ENCODE measurements at places on chromosomes 2 and 18.
A peak's percentile ranks its signal among the peaks of the same experiment; 100 is the strongest.

- no peak for DNase-seq
Observed at GRCh38 chr2:84646514-84646913, 130.2 kb downstream of the DNAH6 start.

DNA sequence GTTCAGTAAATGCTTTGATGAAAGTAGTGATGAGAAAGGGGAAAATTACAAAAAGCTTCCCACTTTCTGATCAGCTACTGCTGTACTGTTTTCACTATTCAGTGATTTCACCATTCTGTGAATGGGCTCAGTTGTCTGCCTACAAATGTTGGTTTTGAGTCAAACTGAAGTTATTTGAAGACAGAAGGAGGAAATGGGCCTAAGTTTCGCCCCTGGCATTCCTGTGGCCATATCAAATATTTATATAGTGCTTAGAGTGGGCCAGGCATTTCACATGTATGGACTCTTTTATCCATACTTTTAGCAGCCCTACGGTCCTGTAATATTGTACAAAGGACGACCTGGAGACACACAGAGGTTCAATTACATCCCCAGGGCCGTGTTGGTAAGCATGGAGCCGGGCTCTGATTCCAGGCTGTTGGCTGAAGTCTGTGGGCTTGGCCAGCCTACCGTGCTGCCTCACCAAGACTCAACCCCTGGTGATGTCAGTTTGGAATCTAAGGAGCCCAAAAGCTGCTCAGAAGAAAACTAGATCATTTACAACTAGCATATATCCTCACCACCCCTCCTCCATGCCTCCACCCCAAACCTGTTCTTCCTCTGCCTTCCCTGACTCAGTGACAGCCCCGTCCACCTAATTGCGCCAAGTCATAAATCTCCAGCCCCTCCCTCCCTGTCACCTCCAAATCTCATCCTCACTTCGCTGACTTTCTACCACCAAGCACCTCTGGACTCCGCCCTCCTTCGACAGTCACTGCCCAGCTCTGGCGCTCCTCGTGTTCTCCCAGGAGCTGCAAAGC is 10.1 kb upstream of the GRHL1 start:
- no peak for DNase-seq

DNA sequence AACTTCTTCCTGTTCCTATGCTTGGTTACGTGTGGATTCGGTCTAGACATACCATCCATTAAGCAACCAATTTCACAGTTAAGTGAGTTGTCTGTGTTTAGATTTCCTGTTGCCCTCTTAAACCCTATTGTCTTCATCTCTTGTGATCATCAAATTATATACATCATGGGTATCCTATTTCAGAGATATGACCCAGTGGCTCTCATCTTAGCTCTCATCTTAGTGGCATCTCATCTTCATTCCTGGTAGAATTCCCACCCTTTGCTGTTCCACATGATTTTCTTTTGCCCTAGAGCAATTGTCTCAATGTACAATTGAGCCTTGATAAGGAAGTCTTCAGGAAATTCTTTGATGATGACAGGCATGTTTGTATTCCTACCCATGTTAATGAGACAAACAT is 29.4 kb upstream of the FN1 start:
- no peak for DNase-seq

DNA sequence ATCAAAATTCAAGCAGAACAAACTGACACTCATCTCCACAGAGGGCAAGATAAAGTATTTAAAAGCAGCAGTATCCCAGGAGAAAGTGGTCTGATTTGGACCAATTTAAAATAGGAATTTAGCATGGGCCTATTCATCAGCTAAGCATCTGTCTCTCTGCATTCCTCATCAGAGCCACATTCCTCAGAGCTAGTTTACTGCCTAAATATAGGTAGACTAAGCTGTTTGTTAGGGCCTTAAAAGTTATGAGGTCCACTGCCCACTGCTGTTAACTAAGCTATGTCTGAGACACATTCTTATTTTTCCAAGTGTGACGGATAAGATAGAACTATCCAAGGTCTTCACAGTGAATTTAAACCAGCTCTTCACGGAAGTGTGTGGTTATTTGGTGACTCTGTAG is 17.6 kb downstream of the NEB start:
- DNase-seq, result no peak

DNA sequence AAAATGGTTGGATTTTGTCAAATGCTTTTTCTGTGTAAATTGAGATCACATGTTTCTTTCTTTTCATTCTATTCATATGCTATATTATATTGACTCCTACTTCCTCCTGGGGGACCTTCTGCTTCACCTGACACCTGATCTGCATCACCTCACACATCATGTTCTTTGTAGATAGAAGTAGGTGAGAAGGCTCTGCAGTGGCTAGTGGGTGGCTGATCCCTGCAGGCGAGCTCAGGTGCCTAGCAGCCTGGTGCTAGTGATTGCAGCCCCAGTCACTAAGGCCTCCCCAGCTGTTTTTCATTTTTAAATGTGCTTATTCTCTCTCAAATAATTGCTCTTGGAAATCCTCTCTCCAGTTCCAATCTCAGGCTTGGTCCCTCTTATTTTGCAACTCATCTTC is 33.6 kb downstream of the MC4R start:
- no peak for DNase-seq

- DNase-seq, result no peak
Observed at GRCh38 chr2:13919981-13920382, 712.5 kb upstream of the LRATD1 start.

DNA sequence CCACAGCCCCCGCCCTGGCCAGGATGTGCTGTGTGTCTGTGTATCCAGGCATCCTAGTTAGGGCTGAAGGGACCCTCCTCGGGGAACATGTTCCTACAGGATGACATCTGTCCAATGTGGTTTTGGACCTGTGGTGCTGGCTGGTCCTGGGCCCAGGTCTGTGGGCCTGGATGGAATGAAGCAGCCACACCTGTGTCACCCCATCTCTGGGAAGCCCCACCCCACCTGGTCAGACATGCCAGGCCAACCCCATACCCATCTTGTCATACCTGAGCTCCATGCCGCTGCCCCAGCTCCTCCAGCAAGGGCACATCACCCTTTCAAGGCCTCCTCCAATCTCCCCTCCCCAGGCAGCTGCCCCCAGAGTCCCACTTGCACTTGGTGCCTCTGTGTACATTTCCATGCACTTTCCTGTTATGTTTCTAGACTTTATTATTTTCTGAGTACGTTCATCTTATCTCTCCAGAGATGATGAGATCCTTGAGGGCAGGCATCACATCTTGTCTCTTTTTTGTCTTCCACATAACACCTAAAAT is 24.1 kb upstream of the PLB1 start:
- no peak for DNase-seq

GRCh38 chr18:79515944-79516351 is 120.2 kb downstream of the NFATC1 start:
- no peak for DNase-seq

DNA sequence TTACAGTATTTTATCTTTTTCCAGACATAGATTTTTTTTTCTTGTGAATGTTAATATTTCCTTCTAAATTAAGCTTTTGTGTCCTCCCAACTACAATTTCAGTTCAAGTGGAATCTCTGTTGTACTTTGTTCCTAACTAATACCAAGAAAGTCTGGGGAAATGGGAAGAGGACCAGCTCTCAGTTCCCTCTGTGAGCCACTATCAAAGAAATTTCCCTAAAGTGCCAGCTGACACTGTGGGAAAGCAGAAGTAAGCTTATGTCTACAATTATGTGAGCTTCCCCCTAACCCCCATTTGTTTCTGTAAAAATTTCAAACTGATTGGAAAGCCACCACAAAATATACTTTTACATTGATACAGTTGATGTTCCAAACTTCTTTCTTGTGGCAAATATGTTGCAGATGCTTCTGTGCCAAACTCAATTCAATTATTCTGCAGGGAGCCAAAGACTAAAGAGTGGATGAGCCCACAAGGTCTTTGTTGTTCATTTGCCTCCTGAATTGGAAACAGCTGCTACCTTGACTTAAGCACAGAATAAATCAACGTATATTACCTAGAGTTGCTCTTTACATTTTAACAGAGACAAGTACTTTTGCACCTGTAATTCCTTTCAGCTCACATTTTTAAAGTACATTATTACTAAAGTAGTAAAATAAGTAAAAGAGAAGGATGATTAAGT is 306.6 kb downstream of the PTH2R start:
- DNase-seq, result no peak

GRCh38 chr18:24130494-24130893 is 8.4 kb upstream of the CABYR start:
- no peak for DNase-seq

- no peak for DNase-seq
Observed at GRCh38 chr2:174263997-174264396, 15.7 kb upstream of the OLA1 start.

GRCh38 chr18:76099931-76100457 is 395.0 kb downstream of the ZNF516 start:
- no peak for DNase-seq

DNA sequence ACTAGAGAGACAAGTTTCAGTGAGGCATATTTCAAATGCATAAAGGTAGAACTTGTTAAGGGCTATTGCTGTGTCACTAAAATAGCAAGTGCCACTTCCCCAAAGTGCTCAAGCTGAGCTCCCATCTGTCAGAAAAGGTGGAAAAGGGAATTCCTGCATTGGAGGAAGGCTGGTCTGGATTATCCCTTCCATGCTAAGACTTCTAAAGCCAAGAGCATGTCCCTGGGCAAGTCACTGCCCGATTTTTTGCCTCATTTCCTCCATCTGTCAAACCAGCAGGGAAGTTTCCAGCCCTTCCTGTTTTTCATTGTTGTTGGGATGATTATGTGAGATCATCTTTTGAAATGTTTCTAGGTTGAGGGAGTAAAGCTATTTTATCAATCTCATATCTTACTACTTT is 175.5 kb downstream of the SETBP1 start:
- no peak for DNase-seq

- no peak for DNase-seq
Observed at GRCh38 chr18:54134053-54134452, 90.4 kb downstream of the MBD2 start.

DNA sequence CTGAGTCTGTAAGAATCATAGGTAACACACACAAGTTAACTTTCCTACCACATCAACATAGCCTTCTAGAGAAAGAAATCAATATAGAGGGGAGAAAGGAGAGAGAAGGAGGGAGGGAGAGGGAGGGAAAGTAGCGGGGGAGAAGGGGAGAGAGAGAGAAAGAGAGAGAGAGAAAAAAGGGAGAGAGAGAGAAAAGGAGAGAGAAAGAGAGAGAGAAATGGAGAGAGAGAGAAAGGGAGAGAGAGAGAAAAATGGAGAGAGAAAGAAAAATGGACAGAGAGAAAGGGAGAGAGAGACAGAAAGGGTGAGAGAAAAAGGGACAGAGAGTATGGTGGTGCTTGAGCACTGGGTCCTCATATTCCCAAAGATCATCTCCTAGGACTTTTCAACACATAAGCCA is 591.7 kb downstream of the ZEB2 start:
- DNase-seq, result no peak

DNA sequence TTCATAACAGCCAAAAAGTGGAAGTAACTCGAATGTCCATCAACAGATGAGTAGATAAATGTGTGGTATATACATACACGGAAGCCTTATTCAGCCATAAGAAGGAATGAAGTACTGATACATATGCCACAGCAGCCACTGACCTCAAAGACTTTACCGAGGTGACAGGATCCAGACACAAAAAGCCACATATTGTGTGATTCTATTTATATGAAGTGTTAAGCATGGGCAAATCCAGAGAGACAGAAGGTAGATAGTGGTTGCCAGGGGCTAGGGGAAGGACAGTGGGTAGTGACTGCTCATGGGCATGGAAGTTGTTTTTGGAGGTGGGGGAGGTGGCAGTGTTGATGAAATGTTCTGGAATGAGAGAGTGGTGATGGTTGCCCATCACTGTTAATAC is 33.9 kb downstream of the ZAP70 start:
- DNase-seq, result no peak

DNA sequence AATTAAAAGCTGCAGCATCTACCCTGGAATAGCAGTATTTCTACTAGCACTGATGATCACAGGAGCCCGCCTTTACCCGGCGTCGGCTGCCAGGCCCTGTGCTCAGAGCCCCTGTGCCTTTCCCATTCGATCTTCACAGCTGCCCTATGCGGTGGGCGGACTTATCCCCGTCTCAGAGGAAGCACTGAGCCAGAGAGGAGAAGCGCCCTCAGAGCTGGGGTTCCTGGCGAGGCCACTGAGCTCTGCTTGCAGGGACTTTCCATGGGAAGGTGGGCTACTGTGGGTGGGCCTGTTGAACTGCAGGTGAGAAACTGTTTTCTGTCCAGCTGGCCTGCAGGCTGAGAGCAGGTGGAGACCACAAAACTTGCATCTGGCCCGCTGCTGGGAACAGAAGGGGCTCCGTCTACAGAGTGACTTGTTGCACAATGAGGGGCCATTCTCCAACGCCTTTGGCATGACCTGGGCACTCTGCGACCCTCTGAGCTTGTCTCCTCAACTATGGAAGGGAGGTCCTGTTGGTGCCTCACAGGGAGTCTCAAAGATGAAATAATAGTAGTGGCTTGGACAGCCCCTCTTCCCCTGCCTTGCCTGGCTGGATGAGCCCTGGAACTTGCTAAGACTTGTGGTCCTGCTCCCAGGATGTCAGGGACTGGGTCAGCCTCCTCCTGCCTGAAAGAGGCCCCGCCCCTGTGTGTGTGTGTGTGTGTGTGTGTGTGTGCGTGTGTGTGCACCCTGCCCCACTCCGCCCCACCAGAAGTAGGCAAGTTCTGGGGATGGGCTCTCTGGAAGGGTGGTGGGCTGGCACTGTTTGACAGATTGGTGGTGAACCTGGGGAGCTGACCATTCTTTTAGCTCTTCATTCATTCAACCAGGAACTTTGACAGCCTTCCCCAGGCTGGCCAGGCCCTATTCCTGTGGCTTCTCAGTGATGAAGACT is 32.7 kb downstream of the GLI2 start:
- no peak for DNase-seq

DNA sequence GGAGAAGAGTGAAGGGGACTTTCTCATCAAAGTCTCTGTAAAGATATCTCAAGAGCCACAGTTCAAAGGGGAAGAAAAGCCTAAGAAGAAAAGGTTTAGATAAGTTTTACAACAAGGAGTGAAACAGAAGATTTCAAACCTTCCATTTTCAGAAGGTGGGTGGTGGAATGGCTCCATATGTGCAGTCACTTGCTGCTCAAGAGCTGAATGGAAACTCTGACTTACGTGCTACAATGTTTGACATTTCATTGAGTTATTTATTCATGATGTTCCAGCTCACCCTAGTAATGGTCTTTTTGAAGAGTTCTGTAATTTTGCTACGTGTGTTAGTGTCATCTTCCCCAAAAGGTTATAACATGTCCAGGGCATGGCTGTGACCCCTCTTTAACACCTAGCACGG is 21.7 kb downstream of the LCT start:
- peak; percentile 19 for DNase-seq

- DNase-seq, result no peak
Observed at GRCh38 chr2:50529600-50530218, 502.2 kb downstream of the NRXN1 start.

GRCh38 chr2:240836781-240837467 is 16.9 kb upstream of the KIF1A start:
- DNase-seq, result no peak

DNA sequence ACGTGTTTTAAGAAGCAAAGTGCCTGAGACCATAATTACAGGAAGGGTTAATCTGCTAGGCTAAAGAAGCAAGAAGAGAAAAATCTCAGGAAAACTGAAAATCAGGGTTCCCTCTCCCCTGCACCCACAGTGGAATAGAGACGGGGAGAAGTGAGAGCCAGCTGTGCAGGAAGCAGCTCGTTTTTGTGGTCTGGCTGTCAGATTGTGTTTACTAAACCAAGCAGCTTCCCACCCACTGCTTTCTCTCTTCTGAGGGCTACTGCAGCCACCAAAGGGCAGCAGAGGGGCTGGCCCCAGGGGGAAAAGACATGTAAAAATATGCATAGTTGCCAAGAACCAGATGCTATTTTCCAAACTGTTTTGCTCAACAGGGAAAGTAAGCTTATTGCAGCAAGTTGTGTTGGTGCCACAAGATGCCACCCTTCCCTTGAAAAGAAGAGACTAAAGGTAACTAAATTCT is 72.6 kb upstream of the THUMPD2 start:
- no peak for DNase-seq

All from stimulated activated CD4-positive, alpha-beta T cell treated with anti-CD3 and anti-CD28 coated beads, Interleukin-4, amount 100 ng/mL, for 24 hours (primary cell).